Fibroblast of the aortic adventitia (primary cell): ENCODE measurements at places on chromosomes 6 and 20.

DNA sequence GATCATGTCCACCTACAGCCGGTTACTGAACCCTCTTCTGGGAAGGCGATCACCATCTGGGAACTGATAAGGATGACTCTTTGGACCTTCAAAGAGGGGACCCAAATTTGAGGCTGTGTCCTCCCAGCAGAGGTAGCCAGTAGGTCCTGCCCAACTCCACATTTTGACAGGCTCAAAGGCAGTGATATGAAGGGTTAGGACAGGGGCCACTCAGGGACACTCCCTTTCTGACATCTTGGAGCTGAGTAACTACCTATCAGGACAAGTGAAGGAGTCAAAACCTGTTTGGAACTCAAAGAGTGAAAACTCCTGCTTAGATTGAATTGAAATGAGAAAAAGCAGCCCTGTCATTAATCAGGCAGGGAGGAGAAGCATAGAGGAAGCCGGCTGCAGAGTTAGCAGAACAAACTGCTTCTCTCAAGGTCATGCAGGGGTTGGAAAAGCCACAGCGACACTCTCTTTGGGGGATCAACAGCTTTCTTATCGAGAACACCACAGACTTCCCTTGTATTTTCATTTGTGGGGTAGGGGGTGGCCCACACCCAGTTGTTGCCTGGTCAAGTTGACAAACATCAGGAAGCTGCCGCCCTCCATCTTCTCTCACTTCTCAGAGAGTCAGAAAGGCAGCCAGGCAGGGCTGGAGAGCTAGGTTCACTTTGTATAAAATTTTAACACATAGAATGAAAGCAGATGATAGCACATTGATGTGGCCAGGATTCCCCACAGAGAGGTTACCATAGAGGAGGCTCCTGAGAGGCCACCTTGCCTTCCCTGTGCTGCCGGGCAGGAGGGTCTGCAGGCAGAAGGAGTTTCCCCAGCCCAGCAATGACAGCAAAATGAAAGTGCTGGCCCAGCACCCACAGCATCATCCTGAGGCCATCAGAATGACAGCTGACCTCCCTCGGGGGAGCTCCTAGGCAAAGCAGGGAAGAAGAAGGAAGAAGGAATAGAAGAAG, 47.6 kb downstream of the AGPAT4 start:
- no peak for DNase-seq

DNA sequence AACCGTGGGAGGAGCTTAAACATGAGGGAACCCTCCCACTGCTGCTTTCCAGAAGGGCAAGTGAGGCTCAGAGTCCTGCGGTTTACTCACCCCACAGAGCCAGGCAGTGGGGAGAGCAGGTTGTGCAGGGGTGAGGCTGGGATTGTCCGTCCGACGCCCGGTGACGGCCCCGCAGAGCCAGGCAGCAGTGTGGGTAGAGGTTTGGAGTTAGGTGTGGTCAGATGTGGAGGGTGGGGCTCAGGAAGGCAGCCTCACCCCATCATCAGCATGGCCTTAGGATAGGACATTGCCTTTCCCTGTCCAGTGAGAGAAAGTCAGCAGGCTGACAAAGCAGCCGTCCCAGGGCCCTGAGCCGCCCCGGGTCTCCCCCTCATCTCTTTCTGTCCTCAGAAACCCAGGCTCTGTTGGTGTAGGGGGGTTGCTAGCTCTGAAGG, 234.6 kb downstream of the DLL1 start:
- no peak for DNase-seq

- DNase-seq: no peak
Measured at GRCh38 chr6:68691120-68691519, 56.0 kb downstream of the ADGRB3 start.

DNA sequence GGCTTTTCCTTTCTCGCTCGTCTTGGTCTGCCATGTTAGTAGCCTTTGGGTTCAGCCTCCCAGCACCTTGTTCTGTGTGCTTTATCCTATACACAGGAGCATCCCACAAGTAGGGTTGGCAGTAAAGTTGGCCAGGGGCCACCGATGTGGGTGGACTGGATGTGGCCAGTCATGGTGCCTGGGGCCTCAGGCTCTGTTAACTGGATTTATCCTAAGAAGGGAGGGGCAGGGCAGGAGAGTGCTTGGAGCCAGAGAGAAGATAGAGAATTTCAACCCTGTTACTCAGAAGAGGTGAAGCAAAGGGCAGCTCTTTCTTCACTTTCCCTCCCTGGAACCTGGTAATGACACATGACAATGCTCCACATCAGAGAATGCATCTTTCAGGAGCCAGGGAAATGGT, 14.1 kb upstream of the SIRPB2 start:
- DNase-seq: peak; percentile 36

DNA sequence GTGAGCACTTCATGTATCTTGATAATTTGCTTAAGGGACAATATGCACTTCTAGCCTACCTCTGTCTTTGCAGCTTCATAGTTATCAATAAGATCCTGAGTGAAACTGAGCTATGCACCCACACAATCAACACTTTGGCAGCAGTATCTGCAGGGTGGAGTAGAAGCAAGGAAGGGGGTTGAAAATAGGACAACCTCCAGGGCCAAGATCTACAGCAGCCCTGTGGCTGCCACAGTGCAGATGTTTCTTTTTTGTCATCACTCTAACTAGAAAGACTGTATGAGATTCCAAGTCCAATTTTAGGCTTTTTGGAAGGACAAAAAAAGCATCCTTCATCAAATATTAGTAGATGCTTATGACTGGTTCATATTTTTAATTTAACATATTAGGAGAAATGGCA, 336.1 kb upstream of the CITED2 start:
- peak; percentile 43 for DNase-seq
